ENCODE measurements at places on chromosomes 4 and X.
A peak's percentile ranks its signal among the peaks of the same experiment; 100 is the strongest.

GRCh38 chr4:71440612-71441011, 101.8 kb downstream of the SLC4A4 start:
- no peak for DNase-seq

- no peak for DNase-seq
Measured at GRCh38 chr4:158496030-158496741, 25.5 kb upstream of the RXFP1 start.

- no peak for DNase-seq
Measured at GRCh38 chr4:89048906-89049601, 7.9 kb downstream of the FAM13A start.

GRCh38 chrX:40058719-40059118, 39.0 kb downstream of the BCOR start:
- no peak for DNase-seq

- no peak for DNase-seq
Measured at GRCh38 chr4:99687120-99687519, 29.5 kb upstream of the C4orf54 start.

DNA sequence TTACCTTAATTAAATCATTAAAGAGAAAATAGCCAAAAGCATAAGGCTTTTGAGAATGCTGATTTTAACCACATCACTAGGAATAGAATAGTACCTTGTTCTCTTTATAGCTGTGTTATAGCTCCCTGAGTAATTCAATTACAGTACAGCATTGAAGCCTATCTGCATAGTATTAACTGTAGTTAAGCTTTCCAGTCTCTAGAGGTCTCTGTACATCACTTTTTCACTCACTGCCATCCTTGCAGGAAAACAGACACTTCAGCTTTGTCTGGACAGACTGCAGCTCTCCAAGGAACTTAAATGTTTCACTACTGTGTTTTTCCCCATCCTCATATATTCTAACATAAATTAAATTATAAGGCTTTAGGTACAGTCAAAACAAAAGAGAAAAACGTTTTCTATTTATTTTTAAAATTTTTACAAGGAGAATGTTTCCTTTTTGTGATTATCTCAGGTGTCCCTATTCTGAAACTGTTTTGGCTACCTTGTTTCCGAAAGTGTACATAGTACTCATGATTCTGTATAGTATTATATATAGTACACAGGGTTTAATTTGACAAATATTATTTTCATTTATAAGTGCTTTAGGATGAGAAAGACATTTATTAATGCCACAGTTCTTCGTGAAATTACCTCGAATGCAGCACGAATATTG, 407.9 kb downstream of the PCDH18 start:
- DNase-seq = peak; percentile 73

- no peak for DNase-seq
Measured at GRCh38 chr4:104490096-104490769, 4.5 kb downstream of the CXXC4 start.

DNA sequence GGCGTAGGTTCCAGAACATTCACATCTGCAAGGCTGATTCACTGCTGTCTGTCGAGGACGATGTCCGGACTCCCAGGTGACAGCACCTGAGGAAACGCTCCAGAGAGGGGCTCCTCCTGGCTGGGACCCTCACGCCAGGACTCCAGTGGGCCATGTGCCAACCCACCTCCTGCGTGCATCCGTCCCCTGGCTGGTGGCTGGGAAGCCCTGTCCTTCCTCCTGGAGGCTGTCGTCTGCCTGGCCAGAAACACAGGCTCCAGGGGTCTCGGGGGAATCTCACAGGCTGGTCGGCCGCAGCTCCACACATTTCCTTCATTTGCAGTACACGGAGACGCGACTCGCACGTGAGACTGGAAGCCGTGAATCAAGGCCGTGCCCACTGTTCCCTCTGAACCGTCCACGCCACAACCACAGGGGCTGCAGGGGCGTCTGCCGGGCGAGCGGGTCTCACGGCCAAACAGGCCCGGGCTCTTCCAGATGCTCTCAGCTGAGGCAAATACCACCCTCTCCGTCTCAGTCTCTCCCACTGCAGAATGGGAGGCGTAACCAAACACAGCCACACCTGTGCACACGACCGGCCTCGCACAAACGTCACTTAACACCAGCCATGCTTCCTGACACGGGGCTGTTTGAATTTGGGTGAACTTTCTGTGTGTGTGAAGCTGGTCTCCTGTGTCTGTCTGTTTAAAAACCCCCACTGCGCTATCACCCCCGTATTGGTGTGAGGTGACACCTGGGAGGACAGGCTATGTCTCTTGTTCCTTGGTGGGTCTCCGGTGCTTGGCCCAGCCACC, 38.7 kb upstream of the MXD4 start:
- no peak for DNase-seq

DNA sequence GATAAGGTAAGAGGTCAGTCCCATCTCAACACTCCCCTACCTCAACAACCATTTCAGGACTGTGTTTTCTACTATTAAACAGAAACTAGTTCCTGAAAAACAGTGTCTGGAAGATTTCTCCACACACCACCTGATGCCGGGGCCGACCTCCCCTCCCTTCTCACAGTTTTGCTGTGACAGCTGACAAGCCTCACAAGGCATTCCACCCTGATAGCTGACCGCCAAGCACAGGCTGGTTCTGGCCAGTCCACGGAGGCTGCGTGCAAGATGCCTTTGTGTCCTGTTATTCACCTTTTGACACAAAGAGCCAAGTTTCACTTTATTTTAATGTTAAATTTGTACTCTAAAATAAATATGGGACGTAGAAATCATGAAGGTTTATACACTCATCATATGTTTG, 758.6 kb downstream of the PDHA2 start:
- DNase-seq = no peak

DNA sequence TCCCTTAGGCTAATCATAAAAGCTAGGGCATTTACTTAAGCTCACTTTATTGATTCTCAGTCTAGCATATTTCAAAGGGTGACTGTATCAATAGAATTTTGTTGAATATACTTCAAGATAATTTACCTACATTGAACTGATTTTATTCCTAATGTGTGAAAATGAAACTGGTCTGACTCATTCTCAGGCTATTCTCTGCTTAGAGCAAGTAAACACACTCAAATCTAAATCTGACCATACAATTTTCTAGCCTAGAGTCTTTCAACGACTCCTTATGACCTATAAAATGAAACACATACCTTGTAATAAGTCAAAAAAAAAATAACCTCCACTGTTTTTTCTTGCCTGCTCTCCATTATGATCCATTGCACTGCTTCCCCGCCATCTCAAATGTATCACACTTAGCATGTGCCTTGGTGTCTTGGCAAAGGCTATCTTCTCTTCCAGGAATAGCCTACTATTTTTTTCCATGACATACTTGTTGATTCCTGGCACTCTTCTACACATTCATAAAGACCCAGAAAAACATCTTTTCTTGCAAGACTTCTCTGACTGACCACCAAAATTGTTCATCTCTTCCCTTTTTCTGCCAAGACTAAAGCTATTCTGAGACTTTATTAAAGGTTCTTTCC, 965.1 kb upstream of the HS3ST1 start:
- DNase-seq = no peak

DNA sequence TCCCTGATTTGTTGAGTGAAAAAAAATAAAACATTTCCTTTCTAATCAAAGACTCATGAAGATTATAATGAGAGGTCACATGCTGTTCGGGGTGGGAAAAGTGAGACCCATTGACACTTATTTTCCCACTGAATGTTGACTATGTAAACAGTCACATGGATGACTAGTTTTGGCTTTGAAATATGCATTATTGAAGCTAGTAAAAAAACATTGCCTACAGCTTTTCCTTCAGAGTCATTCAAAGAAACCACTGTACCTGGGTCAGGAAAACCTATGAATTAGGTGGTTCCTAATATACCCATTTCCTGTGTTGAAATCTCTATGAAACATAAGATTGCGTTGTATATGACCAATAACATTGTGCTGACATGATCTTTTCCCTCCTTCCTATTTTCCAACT, 251.2 kb downstream of the CFAP299 start:
- DNase-seq = no peak

DNA sequence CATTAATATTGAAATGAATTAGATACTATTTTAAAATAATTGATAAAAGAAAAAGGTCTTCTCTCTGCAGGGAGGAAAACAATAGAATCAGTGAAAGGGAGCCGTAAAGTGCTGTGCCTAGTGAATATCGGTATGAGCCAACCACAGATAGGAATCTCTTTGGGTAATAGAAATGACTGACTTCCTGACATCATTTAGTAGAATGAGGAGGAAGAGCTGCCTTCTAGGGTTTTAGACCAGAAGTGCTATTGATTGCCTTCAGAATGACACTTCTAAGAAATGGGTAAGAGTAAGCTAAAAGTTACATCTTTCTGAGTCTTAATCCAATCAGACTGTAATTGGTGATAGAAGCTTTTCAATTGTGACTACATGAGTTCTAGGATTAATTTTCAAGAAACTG, 134.0 kb upstream of the MAP9 start:
- DNase-seq = no peak

DNA sequence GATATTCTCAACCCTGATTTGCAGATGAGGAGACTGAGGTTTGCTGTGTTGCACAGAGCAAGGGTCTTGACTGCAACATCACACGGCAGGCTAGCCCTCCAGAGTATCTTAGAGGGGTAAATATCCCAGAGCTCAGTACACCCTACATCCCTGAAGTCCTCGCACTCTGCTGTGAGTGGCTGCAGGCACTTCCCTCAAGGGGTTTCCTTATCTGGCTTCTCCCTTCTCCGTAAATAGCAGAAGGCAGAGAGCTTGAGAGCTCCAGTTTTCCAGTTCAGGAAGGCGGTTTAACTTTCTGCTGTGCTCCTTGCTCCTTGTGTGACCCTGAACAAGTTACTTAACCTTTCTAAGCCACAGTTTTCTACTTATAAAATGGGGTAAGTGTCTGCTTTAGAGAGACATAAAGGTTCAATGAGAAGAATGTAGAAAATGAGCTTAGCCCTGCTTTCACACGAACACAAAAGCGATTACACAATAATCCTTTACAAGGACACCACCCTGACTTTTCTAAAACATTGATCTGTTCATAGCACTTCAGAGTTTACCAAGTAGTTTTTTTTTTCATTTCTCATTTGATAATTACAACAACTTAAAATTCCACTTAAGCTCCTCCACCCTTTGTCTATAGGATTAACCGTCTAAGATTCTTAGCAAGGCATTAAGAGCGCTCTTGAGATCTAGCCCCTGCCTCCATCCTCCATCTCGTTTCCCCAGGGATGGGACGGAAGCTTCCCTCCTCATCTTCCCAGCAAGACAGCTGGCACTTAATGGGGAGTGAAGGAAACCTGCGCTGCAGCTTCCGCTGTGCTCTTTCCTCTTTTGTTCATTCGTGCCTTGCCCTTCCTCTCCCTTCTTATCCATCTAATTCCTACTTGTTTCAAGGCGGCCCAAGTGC, 68.4 kb downstream of the TAPT1 start:
- no peak for DNase-seq

DNA sequence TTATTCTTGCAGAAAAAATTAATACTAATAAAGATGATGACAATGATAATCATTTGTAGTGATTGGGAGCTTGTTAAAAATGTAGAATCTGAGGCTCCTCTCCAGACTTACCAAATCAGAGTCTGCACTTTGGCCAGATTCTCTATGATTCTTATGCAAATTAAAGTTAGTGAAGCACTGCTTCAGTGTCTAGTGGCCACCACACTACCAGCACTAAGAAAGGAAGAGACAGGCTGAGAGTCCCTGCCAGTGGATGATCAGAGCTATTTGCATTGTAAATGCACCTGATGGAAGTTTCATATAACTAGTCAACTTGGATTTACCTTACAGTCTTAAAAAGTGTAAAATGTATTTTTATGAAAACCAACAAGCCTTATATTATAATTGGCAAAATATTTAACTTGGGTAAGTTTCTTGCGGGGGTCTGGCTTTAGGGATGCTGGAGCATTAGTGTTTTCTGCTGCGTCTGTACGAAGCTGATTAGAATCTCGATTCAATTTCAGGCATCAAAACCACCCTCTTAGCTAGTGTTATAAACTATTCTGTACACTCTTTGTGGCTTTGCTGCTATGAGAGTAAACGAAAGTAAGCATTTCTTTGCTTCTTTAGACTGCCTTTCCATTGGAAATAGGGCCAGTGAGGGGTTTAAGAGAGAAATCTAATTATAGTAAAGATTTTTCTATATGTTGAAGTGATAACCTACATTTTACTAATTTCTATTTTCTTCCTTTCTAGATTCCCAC, 114.1 kb downstream of the TLL1 start:
- no peak for DNase-seq

- peak; percentile 67 for DNase-seq
Measured at GRCh38 chrX:34918856-34919255, 23.7 kb upstream of the FAM47B start.

GRCh38 chr4:10619220-10619619, 65.3 kb downstream of the CLNK start:
- DNase-seq = peak; percentile 88

- DNase-seq = no peak
Measured at GRCh38 chr4:79651456-79651855, 243.4 kb upstream of the GK2 start.

- DNase-seq = peak; percentile 25
Measured at GRCh38 chr4:77911842-77912450, 49.3 kb downstream of the MRPL1 start.

- no peak for DNase-seq
Measured at GRCh38 chr4:17875402-17876070, 64.8 kb downstream of the NCAPG start.

DNA sequence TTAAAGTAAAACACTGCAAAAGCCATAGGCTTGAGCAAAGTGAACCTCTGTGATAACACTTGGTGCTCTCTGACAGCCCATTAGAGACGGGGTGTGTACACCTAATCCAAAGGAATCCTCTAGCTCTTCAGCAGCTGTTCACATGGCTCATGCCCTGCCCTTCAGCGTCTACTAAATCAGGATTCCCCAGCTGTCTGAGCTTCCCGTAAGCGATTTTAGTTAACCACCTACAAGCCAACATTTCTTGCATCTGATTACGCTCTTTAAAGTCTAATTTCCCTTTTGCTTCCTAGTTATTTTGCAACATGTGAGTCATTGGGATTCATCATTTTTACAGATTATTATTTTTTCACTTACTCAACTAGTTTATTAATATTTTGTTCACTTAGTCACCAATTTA, 6.5 kb downstream of the DMD start:
- no peak for DNase-seq

DNA sequence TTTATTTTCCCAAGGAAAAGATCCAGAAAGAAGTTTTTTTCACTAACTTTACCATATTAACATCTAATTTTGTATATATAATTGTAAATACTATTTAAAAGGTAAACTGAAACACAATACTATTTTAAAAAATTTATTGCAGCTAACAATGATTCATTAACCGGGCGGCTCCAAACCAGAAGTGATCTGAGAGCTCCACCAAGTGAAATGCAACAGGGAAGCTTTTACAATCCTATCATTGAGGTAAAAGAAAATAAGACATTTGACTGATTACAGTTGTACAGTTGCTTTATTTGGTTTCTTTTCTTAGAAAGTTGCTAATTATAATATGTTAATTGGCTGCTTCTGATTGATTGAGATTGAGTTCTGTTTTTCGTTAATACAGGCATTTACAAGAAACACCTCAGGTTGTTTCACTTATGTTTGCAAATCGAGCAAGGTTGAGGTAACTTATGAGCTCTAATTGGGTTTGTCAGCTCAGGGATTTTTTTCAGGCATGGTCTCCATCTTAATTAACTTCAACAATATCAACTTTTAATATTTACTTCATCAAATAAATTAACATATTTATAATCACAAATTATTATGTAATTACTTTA, 220.2 kb upstream of the UGT8 start:
- DNase-seq = peak; percentile 58

GRCh38 chrX:13130816-13131215, 86.4 kb upstream of the FAM9C start:
- no peak for DNase-seq
